ENCODE measurements at places on chromosomes 4 and X. TPM values are rescaled to one million over a fixed set of nuclear protein-coding genes. Genes with fewer than 3 reads are reported as not detected.

Gene SMR3B
- not detected for total RNA-seq

GRCh38 chrX:39431893-39432292 is 630.6 kb downstream of the MID1IP1 start:
- no peak for DNase-seq

GRCh38 chr4:7705593-7705992 is 234.1 kb downstream of the AFAP1 start:
- no peak for DNase-seq

GRCh38 chr4:116522922-116523321 is 562.5 kb downstream of the TRAM1L1 start:
- DNase-seq = no peak

DNA sequence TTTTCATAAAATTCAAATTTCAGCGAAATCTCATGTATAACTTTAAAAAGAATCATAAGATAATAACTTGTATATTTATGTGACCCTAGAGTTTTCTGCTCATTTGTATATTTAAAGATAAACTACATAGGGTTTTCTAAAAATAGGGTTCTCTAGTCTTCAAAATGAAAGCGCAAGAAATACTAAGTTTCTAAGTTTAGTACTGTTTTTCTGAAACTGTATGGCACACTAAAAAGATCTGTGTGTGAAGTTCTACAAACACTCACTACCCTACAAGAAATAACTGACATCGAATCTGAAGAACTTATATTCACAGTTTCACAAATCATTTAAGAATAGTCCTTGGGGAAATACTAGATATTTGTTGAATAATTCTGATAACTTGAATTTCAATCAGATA is 38.7 kb upstream of the NDST4 start:
- DNase-seq = no peak
